ENCODE measurements at places on chromosomes 7 and 10.

DNA sequence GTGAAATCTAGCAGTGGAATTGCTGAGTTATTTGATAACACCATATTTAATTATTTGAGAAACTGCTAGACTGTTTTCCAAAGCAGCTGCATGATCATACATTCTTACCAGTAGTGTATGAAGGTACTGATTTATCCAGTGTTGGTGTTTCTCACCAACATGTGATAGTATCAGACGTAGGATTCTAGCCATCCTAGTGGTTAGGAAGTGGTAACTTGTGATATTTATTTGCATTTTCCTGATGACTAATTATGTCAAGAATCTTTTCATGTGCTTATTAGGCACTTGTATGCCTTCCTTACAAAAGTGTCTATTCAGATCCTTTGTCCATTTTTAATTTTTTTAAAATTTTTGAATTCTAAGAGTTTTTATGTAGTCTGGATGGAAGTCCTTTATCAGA is 54.2 kb upstream of the PLXDC2 start:
- no peak for DNase-seq

DNA sequence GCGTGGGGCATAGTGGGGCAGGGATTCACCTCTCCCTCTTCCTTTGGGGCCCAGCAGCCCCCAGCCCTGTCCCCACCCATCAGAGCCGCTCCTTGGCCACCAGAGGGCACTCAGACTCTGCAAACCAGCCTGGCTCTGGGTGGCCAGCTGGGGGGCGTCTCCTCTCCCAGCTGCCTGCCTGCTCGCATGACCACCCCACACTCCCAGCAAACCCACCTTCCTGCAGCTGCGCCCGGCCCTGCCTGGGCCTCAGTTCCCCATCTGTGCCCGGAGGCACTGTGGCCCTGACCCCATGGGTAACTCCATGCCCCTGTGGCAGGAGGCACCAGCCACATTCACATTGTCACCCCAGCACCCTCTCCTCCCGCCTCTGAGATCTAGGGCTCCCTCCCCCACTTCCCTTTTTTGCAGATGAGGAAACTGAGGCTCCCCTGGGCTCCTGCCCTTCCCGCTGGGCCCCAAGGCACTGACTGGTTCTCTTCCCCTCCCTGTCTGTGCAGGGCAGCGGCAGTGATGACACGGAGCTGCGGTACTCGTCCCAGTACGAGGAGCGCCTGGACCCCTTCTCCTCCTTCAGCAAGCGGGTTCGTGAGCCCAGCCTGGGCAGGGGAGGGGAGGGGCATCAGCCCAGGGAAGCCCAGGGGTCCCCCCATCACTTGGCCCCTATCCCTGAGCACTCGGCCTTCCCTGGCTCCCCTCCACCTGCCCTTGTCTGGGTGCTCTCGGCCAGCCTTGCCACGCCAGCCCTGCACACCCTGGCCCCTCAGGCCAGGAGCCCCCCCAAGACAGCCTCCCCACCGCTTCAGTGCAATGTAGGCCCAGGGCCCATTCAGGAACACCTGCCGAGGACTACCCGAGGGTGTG is 6.9 kb upstream of the SH2B2 start:
- peak; percentile 43 for DNase-seq

GRCh38 chr7:149872419-149873073 is 1.2 kb upstream of the ATP6V0E2 start:
- peak; percentile 50 for DNase-seq

DNA sequence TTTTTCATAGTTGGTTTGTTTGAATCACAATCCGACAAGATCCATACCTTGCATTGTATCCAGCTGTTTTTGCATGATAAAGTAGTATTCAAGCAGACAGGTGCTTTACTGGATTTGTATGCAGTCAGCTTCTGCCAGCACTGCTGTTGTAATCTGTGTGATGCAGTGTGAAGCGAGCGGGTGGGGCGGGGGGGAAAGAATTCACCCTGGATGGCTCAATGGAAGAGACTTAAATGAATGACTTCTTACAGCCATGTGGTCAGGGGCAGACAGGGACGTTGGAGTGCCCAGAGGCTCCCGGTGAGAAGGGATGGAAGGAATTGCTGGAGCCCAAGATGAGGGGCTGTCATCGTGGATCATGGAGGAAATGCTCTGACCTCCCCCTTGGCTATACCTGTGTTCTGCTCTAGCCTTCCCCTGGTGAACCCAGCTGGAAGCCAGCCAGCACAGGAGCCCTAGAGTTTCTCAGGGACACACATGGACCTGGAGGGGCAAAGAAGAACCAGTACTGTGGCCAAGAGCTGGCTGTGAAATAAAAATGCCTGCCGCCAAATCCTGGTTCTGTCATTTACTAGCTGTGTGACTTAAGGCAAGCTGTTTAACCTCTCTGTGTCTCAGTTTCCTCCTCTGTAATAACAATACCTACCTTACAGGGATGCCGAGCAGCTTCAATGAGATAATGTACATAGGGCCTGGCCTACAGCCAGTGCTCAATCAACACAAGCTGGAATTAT is 14.1 kb downstream of the NFE2L3 start:
- DNase-seq: no peak

DNA sequence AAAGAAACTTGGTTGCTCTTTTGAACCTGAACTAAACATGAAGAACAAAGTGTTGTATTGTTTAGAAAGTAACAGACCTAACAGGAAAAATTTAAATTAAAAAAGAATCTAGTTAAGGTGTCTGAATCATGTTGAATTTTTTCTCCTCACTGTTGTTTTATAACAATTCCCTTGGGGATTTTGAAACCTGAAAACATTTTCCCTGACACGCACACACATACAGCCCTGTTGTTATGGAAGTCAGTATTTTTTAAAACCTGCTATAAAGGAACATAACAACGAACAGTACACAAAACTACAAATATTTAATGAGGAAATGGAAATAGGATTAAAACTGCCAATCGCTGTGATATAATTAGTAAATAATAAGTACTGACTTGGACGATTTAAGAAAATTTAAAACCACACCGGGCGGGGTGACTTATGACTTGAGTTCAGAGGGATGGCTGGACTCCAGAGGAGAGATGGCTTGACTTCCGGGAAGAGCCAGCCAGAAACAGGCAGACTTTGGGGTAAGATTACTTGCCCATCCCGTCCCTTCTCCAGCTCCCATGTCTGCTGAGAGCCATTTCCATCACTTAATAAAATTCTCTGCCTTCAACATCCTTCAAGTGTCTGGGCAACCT is 16.2 kb upstream of the SPOCK2 start:
- no peak for DNase-seq

- DNase-seq: no peak
Measured at GRCh38 chr10:63582690-63583089, 61.5 kb downstream of the REEP3 start.

- DNase-seq: no peak
Measured at GRCh38 chr7:55349121-55349520, 16.0 kb upstream of the LANCL2 start.

- no peak for DNase-seq
Measured at GRCh38 chr10:79468841-79469585, 23.6 kb upstream of the ZCCHC24 start.

DNA sequence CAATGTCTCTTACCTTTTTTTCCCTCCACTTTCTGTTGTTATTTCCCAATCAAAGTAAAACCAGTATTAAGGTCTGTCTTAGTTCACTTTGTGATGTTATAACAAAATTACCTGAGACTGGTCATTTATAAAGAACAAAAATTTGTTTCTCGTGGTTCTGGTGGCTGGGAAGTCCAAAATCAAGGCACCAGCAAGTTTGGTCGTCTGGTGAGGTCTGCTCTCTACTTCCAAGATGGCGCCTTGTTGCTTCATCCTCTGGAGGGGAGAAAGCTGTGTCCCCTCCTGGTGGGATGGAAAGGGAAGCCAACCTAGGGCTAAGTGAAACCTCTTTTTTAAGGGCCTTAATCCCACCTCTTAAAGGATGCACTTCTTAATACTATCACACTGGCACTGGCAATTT is 22.3 kb upstream of the INSYN2A start:
- no peak for DNase-seq

DNA sequence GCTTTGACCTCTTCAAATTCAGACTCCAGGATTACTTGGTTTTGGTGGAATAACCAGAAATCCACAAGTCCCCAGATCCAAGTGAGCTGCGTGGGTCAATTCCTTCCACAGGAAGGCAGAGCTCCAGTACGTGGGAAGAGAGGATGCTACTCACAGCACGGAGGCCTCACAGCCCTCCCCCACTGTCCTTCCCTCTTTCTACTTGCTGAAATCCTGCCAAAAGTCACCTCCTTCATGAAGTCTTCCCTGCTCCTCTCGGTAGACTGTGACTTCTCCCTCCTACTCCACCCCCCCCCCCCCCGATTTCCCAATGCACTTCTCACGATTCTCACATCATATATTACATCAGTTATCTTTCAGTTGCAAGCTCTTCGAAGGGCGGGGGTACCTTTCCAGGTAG is 12.3 kb downstream of the CAMK2G start:
- no peak for DNase-seq

Measured in nucleus accumbens (tissue), 56 donors.